Stimulated activated CD8-positive, alpha-beta memory T cell treated with anti-CD3 and anti-CD28 coated beads, Interleukin-7, amount 100 ng/mL, for 24 hours (primary cell): ENCODE measurements at places on chromosomes 16 and 17.

- no peak for DNase-seq
These were observed 6.2 kb upstream of the SLC25A19 start for GRCh38 chr17:75295201-75296158.

GRCh38 chr17:80786887-80787286 is 204.8 kb upstream of the CHMP6 start:
- DNase-seq: no peak

DNA sequence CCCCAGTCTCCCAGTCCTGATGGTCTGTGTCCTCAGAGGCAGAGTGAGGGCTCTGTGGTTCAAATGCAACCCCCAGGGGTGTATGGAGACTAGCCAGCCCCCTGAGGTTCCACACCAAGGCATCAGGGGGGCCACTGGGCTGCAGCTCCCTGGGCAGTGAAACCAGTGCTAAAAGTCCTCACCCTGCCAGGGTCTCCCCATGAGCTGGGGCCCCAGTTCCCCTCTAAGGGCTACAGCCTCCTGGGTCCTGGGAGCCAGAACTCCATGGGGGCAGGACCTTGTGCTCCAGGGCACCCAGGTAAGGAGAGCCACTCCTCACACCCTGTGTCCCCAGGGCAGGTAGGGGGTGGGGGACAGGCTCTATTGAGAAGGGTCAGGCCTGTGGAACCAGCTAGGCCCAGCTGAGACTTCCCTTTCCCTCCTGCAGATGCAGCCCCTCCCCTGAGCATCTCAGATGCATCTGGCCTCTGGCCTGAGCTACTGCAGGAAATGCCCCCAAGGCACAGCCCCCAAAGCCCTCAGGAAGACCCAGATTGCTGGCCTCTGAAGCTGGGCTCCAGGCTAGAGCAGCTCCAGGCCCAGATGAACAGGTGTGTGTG is 6.4 kb upstream of the DCAF7 start:
- no peak for DNase-seq

DNA sequence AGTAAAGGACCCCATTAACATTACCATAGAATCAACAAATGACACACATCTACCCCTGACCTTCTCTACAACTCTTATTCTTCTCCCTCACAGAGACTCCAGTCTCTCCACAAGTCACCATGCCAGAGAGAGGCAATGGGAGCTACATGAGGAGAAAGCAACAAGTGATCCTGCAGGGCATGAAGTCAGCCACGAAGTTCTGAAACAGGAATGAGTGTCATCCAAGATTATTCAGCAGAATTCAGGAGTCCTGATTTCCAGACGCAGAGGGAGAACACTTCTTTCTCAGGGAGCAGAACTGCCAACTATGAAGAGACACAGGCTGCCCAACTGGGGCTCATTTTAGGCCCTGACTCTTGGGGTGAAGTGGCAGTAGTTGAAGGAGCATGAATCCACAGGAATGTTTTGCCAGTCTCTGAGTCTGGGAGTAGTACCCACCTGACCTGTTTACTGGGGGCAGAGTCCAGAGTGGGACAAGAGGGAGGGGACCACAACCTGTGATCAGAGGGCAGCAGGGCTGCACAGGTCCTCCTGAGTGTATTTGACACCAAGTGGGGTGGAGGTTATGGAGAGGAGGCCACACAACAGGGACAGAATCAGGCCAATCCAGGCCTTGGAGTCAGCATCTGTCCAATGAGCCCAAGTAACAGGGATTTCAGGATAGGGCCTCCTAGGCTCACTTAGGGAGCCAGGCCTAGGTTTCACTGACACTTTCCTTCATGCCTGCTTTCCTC is 2.4 kb upstream of the MTMR4 start:
- no peak for DNase-seq

GRCh38 chr17:73952480-73953205 is 250.8 kb upstream of the RPL38 start:
- no peak for DNase-seq

DNA sequence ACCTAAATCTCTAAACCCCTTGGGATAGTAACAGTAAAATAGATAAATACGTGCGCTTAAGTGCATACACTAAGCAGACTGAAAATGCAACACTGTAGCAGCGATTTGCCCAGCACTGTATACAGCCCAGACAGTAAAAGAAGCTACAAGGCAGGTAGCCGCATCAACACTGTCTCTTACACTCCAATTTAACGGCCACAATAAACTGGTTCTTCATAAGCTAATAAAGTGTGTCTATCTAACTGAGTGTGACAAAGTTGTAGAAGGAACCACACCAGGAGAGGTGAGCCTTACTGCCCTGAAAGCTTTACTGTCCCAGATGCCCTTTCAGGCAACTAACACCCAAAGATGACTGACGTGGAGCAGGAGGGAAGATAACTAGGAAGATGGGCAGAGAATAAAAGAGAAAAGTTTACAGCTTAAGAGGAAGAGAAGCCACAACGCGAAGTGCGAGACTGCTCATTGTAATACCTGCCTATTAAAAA is 847 bp downstream of the ZDHHC7 start:
- DNase-seq: no peak

GRCh38 chr17:55735731-55736405 is 13.2 kb upstream of the TMEM100 start:
- DNase-seq: no peak

DNA sequence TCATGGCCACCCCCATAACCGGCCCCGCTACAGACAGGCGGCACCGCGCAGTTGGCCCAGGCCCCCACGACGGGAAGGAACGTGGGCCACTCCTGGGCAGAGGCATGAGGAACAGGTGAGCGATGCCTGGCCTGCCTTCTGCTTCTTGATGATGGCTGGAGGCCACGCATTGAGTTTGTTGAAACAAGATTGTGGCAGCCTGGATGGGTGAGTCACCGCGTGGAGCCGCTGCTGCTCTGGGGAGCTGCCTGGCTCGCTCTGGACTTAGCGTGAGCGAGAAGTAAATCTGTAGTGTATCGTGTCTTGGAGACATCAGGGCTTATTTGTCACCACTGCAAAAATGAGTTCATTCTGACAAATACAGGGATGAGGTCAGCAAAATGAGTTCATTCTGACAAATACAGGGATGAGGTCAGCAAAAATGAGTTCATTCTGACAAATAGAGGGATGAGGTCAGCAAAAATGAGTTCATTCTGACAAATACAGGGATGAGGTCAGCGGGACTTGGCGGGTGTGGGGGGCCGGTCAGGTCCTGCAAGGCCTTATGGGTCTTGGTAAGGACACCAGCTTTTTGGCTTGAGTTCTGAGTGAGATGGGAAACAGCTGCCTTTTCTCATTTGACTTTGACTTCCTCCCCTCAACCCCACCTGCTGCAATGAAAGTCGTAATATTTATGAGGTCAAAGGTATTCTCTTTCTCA is 93.0 kb downstream of the SEC14L1 start:
- no peak for DNase-seq

DNA sequence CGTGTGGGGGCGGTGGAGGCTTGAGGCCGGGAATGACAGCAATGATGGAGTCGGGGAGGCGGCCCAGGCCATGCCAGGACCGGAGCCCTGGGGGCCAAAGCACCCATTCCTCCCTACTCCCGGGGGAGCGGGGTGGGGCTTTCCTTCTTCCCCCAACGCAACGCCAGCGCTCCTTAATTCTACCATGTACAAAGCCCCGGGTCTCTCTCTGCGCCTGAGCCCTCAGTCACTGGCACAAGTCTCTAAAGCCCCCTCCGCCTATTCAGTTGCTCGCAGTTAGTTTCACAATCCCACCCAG is 245 bp upstream of the RNF227 start:
- DNase-seq: no peak

GRCh38 chr17:83100853-83101391 is 21.5 kb downstream of the METRNL start:
- DNase-seq: no peak

- DNase-seq: no peak
These were observed 80.6 kb upstream of the CDH11 start for GRCh38 chr16:65202461-65202860.

- no peak for DNase-seq
These were observed 57.3 kb downstream of the RAP1GAP2 start for GRCh38 chr17:2853283-2854142.

- DNase-seq: no peak
These were observed 121.6 kb downstream of the ANKRD11 start for GRCh38 chr16:89368604-89369249.

DNA sequence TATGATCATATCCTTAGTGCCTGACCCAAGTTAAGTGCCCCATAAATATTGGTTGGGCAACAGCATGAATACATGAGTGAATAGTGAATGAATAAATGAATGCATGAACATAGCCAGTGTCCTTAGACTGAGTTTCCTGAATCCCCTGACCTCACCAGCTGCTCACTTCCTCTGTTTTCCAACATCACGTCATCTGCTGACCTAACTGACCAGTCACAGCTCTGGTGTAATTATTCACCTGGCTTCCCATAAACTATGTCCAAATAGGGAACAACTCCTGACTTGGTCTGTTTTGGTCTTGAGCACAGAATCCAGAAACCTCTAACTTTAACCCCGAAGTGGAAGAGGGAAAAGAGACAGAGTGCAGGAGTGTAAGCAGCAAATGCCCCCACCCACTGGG is 83.4 kb downstream of the ASIC2 start:
- DNase-seq: no peak

DNA sequence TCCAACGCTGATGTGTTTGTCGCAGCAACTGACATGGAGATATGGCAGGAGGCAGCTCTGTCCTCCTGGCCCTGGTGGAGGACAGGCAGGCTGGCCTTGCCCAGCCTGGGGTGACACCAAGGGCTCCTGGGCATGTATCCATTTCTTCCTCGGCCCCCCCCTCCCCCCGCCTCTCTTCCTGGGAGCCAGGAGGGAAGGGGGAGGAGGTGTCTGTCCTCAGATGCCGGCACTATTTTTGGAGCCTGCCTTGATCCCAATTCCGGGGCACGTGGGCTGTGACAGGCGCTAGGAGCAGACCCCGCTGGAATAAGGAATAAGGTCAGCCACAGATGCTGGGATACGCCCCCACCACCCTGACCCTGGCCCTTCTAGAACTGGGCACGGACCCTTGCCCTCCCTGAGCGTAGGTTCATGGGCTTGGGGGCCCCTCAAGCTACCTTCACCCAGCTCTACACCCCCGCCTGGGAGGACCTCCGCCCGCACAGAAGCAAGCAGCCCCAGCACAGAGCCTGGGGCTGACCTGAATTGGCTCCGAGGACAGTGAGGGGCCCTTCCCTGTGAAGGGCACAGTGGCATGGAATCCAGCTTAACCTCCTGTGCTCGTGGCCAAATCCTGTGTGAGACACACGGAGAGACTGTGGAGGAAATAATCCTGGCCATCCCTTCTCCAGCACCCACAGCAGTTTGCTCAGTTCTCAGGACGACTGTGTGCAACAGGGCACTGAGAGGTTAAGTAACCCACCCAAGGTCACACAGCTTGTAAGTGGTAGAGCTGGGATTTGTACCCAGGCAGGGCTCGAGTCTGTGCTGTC is 24.1 kb downstream of the SEC14L5 start:
- DNase-seq: no peak

- DNase-seq: no peak
These were observed 11.2 kb downstream of the GTF3C1 start for GRCh38 chr16:27538528-27538927.

GRCh38 chr16:86651823-86652222 is 73.5 kb downstream of the FOXL1 start:
- DNase-seq: no peak

DNA sequence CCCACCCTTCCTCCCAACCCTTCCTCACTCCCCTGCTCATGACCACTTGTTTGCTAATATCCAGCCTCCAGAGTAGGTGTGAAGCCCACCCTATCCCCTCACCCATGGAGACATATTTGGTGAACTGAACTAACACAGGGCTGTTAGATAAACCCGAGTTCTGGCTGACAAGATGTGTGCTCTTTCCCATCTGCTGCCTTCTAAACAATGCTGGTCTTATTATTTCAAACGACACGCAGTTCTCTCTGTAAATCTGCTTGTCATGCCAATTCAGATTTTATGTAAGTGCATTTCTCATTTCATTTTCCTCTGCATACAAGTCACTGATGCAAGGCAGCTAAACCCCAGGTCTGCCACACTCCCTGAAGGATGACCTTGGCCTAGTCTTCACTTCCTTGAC is 343.0 kb upstream of the CDH5 start:
- DNase-seq: no peak

- no peak for DNase-seq
These were observed 154.0 kb downstream of the SEC14L1 start for GRCh38 chr17:77294761-77295160.

- no peak for DNase-seq
These were observed 603.8 kb upstream of the CA10 start for GRCh38 chr17:52762147-52762793.

DNA sequence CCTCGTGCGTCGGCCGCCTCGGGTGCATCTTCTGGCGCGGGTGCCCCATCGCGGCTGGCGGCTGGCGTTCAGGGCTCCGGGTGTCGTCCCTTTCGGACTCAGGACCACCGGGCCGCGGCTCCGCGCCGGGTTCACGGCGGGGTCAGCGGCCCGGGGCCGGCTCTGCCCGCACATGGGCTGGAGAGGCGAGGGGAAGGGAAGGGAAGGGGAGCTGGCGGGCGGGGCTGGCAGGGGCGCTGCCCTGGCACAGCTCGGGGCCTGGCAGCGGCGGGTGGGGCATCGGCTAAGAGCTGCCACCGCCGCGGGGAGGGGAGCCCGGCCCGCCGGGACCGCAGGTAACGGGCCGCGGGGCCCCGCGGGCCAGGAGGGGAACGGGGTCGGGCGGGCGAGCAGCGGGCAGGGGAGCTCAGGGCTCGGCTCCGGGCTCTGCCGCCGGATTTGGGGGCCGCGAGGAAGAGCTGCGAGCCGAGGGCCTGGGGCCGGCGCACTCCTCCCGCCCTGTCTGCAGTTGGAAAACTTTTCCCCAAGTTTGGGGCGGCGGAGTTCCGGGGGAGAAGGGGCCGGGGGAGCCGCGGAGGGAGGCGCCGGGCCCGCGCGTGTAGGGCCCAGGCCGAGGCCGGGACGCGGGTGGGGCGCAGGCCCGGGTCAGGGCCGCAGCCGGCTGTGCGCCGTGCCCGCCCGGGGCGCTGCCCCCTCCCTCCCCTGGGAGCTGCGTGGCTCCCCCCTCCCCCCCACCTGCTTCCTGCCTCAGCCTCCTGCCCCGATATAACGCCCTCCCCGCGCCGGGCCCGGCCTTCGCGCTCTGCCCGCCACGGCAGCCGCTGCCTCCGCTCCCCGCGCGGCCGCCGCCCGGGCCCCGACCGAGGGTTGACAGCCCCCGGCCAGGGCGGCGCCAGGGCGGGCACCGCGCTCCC is 646 bp downstream of the HIC1 start:
- DNase-seq: no peak

GRCh38 chr16:88353691-88354090 is 29.1 kb upstream of the ZNF469 start:
- no peak for DNase-seq

DNA sequence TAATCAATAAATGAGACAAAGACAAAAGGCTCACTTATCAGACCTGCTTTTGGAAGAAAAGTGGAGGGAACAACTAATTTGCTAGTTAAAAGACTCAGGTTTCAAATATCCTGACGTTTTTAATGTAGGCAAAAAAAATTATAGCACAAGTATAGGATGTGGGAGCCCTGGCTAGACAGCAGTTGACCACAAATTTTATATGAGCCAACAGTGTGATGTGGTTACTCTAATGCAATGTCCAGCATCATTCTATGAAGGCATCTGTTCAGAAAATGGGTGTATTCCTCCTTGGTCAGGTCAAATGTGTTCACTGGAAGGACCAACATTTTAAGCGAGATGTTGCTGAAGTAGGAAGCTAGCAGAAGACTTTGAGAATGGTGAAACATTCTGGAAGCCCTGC is 237.4 kb downstream of the MAP2K6 start:
- no peak for DNase-seq

- DNase-seq: no peak
These were observed 51.2 kb upstream of the NKD1 start for GRCh38 chr16:50496990-50497389.

GRCh38 chr17:2549392-2550211 is 37.9 kb upstream of the METTL16 start:
- no peak for DNase-seq
